NCI-H2081 (cell line): ENCODE measurements at places on chromosomes 4 and X.
A peak's percentile ranks its signal among the peaks of the same experiment; 100 is the strongest.

DNA sequence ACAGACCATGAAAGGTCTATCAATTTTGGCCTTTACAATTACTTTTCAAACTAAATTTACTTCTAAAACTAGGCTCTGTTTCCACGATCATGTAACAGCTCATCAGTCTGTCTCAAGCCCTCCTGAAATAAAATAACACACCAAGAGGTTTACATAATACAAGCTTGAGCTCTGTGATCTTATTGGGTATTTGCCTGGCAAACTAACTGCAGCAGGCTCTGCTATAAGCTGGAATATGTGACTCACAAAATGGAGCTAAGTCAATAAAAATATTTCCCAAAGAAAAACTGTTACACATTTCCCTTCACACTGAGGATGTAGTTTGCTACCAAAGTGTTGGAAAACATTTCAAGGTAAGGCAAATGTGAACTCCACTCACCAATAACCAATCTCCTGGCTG is 94.7 kb upstream of the GPM6B start:
- no peak for DNase-seq

GRCh38 chr4:108861334-108861733 is 98.5 kb upstream of the ETNPPL start:
- DNase-seq = no peak

DNA sequence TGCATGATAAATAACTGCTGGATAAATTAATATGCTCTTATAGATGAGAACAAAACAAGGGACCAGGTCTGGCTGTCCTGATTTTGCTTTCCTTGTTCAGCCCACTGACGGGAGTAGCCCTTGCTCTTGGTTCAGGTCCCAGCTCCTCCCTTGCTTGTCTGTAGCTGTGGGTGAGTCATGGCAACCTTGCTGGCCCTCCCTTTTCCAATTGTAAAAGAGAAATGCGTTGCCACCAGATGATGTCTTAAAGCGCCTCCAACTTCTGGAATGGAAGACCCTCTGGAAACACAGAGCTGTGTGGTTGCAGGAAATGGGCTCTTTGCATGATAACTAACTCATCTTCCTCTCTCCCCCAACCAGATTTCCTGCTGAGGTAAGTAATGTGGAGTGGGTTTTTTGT is 171.4 kb downstream of the AASDH start:
- DNase-seq = peak; percentile 75

DNA sequence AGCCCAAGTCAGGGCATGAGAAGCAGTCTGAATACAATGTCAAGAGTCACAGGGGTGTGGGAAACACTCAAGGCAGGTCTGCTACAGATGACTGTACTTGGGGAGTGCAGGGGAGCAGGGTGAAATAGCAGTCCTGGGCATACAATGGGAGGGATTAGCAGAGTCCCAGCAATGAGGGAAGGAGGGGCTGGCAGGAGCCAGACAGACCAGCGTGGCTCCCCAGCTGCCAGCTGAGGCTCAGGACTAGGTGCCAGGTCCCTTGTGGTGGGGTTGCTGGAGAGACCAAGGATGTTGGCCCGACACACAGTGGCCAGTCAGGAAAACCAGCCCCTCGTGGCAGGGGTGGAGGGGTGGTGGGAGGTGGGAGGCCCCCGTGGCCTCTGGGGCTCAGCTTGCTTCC is 86.6 kb downstream of the RTL5 start:
- no peak for DNase-seq

DNA sequence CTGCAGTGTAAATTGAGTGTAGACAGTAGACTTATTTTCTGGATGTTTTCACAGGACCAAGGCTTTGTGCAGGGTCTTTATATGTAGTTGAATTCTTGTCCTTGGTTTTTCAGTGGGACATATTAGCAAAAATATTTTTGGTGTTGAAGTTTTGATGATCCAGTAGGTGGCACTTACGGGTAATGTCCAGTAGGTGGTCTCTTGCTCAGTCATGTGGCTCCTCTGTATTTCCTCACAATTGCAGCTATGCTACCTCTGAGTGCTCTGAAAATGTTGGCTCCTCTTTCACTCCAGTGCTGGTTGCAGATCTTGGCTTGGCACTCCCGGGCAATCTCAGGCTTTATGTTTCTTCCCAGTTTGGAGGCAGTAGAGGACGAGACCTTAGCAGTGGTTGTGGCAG is 419.8 kb upstream of the AMOT start:
- DNase-seq = no peak

DNA sequence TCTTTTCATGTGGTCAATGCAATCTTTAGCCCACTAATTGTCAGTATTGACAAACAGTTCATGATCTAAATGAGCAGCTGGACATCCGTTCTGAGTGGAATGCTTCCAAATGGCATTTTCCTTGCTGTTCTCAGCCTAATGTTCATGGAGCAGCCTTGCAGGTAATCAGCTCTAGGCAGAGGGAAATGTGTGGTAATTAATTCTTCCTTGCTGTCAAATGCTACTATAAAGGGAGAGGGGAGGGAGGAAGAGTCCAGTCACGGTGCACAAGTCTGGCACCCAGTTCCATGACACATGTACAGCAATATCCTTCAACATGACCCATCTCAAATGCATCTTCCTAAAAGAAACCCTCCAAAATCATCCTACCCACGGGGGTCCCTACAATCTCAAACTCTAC is 88.5 kb downstream of the LDB2 start:
- DNase-seq = no peak
